ENCODE measurements at places on chromosomes 11 and 22.

DNA sequence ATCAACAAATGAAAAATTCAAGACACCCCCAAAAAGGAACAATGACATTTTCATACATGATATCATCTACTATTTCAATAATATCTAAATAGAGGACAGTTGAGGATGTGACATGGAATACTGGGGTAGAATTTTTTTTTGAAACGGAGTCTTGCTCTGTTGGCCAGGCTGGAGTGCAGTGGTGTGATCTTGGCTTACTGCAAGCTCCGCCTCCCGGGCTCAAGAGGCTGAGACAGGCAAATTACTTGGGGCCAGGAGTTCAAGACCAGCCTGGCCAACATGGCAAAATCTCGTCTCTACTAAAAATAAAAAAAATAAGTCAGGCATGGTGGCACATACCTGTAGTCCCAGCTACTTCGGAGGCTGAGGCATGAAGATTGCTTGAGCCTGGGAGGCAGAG, 41.4 kb downstream of the LRRC74B start:
- DNase-seq: no peak

DNA sequence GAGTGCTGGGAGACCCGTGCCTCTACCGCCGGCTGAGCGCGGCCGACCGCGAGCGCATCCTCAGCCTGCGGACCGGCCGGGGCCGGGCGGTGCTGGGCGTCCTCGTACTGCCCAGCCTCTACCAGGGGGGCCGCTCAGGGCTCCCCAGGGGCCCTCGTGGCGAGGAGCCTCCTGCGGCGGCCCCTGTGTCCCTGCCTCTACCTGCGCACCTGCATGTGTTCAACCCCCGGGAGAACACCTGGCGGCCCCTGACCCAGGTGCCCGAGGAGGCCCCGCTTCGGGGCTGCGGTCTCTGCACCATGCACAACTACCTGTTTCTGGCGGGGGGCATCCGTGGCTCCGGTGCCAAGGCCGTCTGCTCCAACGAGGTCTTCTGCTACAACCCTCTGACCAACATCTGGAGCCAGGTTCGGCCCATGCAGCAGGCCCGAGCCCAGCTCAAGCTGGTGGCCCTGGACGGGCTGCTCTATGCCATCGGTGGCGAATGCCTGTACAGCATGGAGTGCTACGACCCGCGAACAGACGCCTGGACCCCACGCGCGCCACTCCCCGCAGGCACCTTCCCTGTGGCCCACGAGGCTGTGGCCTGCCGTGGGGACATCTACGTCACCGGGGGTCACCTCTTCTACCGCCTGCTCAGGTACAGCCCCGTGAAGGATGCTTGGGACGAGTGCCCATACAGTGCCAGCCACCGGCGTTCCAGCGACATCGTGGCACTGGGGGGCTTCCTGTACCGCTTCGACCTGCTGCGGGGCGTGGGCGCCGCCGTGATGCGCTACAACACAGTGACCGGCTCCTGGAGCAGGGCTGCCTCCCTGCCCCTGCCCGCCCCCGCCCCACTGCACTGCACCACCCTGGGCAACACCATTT, 3.5 kb downstream of the KLHDC7B start:
- no peak for DNase-seq

DNA sequence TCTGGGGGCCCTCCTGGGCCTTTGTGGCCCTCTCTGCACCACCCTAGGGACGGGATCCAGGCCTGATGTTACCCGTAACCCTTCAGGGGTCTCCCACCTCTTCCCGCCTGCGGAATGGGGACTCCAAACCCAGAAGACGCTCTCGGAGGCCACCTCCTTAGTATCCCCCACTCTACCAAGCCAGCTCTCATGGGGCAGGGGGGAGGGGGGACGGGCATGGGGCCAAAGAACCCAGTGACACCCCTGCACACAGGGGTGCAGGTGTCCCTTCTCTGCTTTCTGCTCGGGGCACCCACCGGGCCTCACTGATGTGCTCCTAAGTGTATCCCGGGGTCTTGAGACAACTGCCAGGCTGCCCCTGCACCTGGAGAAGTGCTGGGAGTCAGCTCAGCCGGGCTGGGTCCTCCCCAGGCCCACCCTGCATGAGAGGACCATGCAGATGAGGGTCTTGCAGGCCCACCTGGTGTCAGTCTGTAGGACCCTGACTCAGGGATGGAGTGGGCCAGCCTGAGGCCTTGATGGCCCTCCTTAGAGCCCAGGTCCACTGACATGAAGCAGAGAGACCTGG, 176.9 kb downstream of the IGLL1 start:
- no peak for DNase-seq

- no peak for DNase-seq
Measured at GRCh38 chr11:70694371-70694770, 296.0 kb downstream of the CTTN start.
